ENCODE measurements at places on chromosomes 11 and 22.

DNA sequence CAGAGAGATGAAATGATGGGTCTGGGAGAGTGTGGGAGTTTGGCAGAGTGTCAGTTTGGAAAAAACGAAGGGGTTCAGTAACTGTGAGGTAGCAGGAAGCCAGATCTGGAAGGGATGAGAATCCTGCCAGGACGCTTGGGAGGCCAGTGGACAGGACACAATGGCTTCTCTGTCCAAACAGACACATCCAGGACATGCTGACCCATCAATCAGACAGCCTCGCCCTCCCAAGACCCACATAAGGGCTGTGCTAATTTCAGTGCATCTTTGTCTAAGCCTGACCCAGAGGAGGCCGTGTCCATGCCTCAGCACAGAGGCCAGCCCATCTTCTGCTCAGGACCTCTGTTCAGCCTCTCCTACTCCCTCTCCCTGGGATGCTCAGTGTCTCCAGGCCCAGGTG, 576.5 kb upstream of the B3GAT1 start:
- no peak overlapping the region for H3K4me3 ChIP-seq
- no peaks in the 10 kb centered on the region for H3K27me3 ChIP-seq
- H3K27ac ChIP-seq = no peak overlapping the region
- H3K4me1 ChIP-seq = peaks cover 2% of the 10 kb centered on the region
- DNase-seq = no peak

DNA sequence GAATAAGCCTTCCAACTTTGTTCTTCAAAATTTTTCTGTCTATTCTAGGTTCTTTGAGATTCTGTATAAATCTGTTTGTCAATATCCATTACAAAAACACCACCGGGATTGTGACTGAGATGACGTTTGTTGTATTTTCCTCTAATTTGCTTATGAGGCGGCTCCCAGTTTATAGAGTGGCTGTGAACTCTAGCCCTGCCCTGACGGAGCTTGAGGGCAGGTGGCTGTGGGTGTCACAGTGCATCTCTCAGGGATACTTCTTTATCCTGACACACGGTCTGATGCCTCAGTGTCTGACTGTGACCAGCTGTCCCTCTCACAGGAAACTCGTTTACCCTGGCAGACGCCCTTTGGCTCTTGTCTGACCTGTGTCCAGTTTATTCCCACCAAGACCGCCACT, 53.7 kb upstream of the ATXN10 start:
- DNase-seq = no peak
- H3K4me1 ChIP-seq = no peaks in the 10 kb centered on the region
- H3K27ac ChIP-seq = no peak overlapping the region
- H3K4me3 ChIP-seq = no peak overlapping the region
- no peaks in the 10 kb centered on the region for H3K36me3 ChIP-seq
- H3K27me3 ChIP-seq = no peaks in the 10 kb centered on the region

- no peak for DNase-seq
- no peaks in the 10 kb centered on the region for H3K27me3 ChIP-seq
- no peaks in the 10 kb centered on the region for H3K36me3 ChIP-seq
- no peak overlapping the region for H3K4me3 ChIP-seq
Measured at GRCh38 chr11:116509551-116509950, 263.2 kb downstream of the BUD13 start.

DNA sequence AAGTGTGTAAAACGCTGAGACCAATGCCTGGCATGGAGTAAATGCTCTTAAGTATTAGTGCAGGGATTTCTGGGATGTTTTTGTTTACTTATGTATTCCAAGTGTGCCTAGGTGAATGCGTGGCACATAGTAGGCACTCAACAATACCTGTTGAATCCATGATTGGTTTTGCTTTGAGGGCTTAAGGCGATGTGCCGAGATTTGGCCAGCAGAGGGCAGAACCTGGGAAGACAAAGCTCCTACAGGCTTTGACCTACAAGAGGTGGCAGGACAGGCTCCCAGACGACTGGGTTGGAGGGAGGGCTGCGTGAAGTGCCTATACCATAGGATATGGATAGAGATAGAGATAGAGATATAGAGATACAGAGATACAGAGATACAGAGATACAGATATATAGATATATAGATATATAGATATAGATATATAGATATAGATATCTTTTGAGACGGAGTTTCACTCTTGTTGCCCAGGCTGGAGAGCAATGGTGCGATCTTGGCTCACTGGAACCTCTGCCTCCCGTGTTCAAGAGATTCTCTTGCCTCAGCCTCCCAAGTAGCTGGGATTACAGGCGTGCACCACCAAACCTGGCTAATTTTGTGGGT, 13.9 kb downstream of the KCNE3 start:
- no peak overlapping the region for H3K27ac ChIP-seq
- H3K4me3 ChIP-seq = no peak overlapping the region
- H3K36me3 ChIP-seq = no peaks in the 10 kb centered on the region
- H3K27me3 ChIP-seq = no peaks in the 10 kb centered on the region

DNA sequence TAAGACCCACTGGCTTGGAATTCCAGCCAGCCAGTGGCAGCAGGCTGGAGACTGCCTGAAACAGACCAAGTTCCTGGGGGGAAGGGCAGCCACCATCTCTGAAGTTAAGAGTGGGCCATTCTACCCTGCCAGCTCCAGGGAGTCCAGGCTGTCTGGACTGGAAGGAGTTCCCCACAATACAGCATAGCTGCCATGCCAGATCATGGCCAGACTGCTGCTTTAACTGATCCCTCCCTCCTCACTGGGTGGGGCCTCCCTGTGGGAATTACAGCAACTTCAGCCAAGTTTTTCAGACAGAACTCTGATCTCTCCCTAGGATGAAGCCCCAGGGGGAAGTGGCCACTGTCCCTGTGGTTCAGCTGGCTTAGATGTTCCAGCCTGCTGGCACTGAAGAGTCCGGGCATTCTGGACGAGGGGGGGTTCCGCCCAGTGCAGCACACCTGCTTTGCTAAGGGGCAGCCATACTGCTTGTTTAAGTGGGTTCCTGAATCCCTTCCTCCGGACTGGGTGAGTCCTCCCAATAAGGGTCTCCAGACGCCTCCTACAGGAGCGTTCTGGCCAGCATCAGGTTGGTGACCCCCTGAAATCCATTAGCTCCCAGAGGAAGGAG, 455.4 kb downstream of the DLG2 start:
- H3K4me3 ChIP-seq = no peak overlapping the region
- DNase-seq = no peak
- H3K27ac ChIP-seq = no peak overlapping the region

DNA sequence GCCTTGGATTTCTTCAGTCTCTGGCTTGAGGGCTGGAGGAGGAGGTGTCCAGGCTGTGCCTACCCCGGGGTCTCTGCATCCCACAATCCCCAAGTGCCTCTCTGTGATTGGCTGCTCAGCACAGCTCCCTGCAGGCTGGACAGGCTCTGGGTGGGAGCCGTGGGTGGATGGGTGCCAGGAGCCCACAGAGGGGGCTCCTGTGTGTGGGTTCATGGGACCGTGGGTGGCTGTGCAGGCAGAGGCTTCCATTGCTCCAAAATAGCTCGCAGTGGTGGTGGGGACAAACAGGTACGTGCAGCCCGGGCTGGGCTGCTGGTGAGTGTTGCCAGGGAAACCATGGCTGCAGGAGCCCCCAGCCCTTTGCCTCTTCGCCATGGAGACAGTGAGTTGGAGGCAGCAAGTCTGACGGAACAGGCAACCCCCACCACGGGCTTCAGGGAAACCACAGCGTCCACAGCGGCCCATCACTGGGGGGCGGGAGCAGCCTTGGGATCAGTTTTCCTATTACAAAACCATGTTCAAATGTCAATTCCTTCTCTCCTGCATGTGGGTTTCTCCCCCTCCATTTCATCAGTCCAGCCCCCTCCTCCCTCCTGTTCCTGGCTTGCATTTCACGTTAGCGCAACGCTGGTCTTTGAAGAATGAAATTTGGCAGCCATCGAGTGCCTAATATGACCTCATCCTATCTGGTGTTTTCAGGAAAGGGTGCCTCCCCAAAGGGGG, 155.2 kb downstream of the TRIM29 start:
- H3K27me3 ChIP-seq = no peaks in the 10 kb centered on the region
- no peaks in the 10 kb centered on the region for H3K4me1 ChIP-seq
- H3K27ac ChIP-seq = no peak overlapping the region
- no peaks in the 10 kb centered on the region for H3K36me3 ChIP-seq
- DNase-seq = no peak

DNA sequence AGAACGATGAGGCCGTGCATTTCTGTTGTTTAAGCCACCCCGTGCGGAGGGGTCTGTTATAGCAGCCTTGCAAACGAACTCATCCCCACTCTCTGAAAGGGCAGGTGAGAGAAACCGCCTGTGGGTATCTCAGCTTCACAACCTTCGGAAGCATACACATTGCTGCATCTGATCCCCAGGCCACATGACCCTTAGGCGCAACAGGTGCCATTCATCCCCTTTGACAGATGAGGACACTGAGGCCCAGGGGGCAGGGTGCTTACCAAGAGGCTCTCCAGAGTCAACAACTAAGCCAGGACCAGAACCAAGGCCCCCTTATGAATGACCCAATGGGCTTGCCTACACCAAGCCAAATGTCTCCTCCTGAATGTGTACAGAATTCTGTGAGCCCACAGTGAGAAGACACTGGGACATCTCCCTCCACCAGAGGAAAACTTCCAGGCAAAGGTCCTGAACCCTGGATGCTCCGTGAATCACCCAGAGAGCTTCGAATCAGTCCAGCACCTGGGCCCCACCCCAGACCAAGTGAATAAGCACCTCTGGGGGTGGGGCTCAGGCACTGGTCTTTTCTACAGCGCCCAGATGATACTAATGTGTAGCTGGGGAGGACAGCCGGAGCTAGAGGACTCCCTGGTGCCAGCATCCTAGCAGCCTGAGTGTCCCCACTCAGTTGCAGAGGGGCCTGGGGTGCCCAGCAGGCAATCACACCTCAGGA, 83.2 kb downstream of the BUD13 start:
- no peak overlapping the region for H3K4me3 ChIP-seq
- H3K27ac ChIP-seq = no peak overlapping the region
- no peak for DNase-seq
- no peaks in the 10 kb centered on the region for H3K36me3 ChIP-seq
- no peaks in the 10 kb centered on the region for H3K4me1 ChIP-seq

DNA sequence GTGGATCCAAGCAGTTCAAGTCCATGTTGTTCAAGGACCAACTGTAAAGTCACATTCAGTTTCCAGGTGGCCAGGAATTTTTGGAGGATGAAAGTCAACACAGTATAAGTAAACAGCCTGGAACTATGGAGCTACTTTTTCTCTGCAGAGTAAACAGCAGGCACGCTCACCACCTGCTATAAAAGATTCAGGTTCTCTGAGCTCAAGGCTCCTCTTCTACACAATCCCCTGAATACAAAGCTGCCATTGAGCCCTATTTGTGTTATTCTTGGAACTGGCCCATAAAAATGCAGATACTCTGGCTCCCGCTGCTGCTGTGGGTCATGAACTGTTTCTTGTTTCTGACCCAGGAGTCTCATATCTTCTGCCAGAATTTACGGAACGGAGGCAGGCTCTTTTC, 56.9 kb upstream of the PRR5 start:
- no peaks in the 10 kb centered on the region for H3K36me3 ChIP-seq
- H3K4me1 ChIP-seq = no peaks in the 10 kb centered on the region
- H3K27me3 ChIP-seq = no peaks in the 10 kb centered on the region
- no peak for DNase-seq
- H3K27ac ChIP-seq = no peak overlapping the region

GRCh38 chr11:35346472-35347156, 72.7 kb downstream of the SLC1A2 start:
- DNase-seq = no peak
- peaks cover 3% of the 10 kb centered on the region for H3K4me1 ChIP-seq
- no peak overlapping the region for H3K4me3 ChIP-seq
- no peak overlapping the region for H3K27ac ChIP-seq
- H3K36me3 ChIP-seq = no peaks in the 10 kb centered on the region

DNA sequence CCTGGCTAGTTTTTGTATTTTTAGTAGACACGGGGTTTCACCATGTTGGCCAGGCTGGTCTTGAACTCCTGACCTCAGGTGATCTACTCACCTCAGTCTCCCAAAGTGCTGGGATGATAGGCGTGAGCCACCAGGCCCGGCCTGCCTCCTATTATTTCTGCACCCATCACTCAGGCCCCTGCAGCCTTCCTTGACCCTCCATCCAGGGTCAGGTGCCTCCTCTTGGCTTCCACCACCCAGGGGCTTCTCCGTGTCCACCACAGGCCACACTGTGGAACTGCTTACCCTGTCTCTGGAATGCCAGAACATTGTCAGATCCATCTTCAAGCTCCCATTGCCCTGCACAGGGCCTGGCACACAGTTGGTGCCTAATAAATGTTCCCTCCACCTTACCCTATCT, 75.4 kb upstream of the RTL6 start:
- DNase-seq = no peak
- H3K36me3 ChIP-seq = no peaks in the 10 kb centered on the region
- no peak overlapping the region for H3K4me3 ChIP-seq
- H3K27me3 ChIP-seq = no peaks in the 10 kb centered on the region
- H3K27ac ChIP-seq = no peak overlapping the region

Measured in naive thymus-derived CD4-positive, alpha-beta T cell (primary cell).